ENCODE measurements at places on chromosomes 3 and 15.

- no peak for DNase-seq
Observed at GRCh38 chr15:76286271-76286879, 24.9 kb downstream of the ETFA start.

GRCh38 chr3:74122281-74122680 lies 492.2 kb downstream of the CNTN3 start:
- DNase-seq = no peak

DNA sequence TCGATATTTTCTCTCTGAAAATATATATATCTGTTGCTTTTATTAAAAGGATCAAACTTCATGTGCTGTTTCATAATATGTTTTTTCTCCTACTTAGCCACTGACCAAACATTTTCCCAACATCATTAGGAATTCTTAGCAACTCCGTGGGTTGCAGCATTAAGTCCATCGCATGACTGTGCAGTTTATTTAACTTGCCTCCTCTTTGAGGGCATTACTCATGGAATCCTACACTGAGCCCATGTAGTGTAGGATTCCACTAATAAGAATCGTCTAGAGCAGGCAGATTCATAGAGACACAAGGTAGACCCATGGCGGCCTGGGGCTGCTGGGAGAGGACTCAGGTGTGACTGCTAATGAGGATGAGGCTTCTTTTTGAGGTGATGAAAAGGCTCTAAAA lies 49.3 kb downstream of the CMTM6 start:
- DNase-seq = no peak

GRCh38 chr3:172294223-172294806 lies 153.9 kb downstream of the GHSR start:
- no peak for DNase-seq

- DNase-seq = no peak
Observed at GRCh38 chr15:60400944-60401343, 3.2 kb upstream of the ANXA2 start.

DNA sequence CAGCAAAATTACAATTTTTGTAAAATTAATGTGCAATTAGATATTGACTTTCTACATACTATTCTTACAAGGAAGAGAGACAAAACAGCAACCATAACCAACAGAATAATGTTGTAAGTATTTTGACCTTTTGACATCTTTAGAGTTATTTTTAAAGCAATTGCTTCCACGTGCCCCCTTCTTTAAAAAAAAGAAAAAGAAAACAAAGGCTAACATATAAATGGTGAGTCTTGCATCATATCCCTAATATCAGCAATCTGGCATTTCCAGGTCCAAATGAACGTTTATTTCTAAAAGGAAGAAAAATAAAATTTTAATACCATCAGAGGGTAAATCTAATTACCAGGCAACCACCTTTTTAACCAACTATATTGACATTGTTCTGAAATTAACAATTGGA lies 19.3 kb upstream of the STRIT1 start:
- DNase-seq = no peak

- no peak for DNase-seq
Observed at GRCh38 chr3:37701734-37702433, 159.8 kb upstream of the CTDSPL start.

- DNase-seq = no peak
Observed at GRCh38 chr15:65790694-65791334, 1.3 kb downstream of the DENND4A start.

- no peak for DNase-seq
Observed at GRCh38 chr15:96324192-96324895, 6.2 kb upstream of the NR2F2 start.

DNA sequence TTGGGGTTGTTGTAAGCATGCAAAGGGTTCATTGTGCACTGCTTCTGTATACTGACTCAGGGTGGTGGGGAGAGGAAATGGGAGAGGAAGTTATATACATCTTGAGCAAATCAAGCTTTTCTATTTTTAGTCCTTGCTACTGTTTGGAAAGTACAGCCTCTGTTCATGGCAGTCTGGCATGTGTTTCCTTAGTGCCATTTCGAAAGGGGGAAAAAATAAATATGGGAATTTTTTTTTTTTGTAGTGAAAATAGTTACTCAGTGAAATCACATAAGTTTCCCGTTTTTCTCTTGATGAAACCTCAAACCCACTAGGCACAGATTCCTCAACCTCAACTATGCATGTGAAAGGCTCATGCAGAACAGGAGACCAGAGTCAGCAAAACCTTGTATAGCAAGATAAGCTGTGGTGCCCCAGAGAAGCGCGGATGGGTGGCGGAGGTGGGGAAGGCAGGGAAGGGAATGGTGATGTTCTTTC lies 353.3 kb downstream of the LPP start:
- no peak for DNase-seq

DNA sequence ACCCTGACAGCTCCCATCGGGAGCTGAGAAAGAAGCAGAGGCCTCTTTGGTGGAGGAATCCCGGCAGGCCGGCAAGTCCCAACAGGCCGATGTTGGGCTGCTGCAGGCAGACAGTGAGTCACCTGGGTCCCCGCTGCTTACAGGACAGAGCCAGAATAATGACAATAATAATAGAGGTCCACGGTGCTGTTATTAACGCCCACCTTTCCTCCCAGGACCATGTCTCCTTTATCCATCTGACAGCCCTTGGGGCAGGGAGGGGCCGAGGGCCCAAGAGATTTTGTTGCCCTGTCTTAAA lies 29.3 kb upstream of the MAGEF1 start:
- DNase-seq = no peak

GRCh38 chr15:93051236-93052089 lies 37.5 kb downstream of the RGMA start:
- no peak for DNase-seq

DNA sequence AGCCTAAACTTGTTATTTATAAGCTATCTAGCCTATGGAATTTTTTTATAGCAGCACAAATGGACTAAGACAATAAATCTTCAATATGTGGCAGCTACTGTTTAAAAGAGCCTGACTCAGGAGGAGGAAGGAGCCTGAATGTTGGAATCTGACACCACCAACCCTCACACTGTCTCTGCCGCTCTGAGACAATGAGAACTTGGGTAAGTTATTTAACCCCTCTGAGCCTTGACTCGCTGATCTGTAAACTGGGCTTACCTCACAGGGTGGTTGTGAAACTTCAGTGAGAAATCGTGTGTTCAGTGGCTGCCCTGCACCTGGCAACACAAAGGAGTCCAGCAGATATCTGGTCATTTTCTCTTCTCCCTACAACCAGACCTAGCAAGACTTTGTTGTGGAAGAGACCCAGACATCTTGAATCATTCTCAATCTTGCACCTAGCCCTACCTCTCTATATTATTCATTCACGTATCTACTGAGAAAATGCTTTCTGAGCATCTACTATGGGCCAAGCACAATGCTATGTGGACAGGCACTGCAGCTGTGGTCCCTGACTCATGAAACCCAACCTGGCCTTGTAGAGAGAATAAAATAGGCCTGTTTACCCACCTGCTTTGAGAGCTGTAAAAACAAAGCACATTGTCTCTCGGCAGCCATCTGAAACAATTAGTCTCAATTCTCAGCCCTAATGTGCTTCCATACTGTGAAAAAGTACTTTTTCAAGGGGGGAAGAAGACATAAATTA lies 81.9 kb upstream of the SLC25A36 start:
- DNase-seq = no peak

- DNase-seq = no peak
Observed at GRCh38 chr3:105733356-105733755, 135.5 kb downstream of the CBLB start.

DNA sequence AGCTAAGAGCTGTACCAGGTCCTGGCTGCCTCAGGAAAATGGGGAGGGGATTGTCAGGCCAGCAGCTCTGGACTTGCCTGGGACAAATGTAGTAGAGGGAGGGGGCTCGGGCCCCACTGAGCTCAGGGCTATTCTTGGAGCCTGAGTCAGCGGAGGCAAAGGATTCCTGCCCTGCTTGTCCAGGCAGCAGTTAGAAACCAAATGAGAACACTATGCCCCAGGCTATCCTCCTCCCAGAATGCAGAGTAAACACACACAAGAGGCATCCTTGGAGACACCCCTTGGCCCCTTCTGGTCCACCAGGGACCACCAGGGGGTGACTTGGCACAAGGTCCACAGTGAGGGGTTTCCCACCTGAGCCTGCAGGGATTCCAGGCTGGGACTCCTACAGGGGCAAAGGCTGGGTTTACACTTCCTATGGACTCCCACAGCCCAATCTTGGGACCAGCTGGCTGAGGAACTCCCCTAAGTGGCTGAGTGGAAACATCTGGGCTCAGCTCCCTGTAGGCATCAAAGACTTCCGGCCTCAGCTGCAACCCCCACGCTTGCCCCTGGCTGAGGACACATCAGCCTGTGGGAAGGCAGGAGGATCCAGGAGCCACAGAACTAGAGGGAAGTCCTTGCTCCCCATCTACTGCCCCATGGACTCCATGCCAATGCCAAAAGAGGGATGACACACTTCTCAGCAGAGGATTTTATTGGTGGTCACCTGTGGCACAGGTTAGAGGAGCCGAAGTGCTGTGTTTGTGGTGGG lies 3.4 kb upstream of the COL7A1 start:
- no peak for DNase-seq

DNA sequence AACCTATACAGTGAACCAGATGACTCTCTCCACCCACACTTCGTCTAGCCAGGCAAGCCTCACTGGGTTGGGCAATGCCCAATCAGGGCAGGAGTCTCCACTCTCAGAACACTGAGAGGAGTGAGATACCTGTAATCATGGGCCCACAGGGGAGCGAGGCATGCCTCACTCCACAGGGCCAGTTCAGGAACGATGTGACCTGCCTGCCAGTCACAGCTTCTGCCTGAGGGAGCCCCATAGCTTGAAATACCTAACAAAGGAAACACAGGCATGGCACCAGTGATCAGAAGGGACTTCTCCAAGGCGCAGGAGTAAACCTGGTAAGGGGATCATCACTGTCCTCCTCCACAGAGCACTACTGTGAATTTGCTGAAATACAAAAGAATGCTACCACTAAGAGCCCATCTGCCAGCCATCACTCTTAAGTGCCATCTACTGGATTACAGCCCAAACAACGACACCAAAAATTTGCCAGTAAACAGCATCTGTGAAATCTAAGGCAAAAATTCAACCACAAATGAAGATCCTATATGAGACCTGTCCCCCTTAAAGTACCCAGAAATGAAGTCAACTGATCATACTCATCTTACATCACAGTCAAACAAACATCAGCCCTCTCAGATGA lies 689.9 kb upstream of the SEMA6D start:
- no peak for DNase-seq

- peak; percentile 51 for DNase-seq
Observed at GRCh38 chr15:40338041-40338657, 2.6 kb downstream of the CCDC9B start.

GRCh38 chr15:58643996-58644395 lies 105.5 kb downstream of the ADAM10 start:
- no peak for DNase-seq

DNA sequence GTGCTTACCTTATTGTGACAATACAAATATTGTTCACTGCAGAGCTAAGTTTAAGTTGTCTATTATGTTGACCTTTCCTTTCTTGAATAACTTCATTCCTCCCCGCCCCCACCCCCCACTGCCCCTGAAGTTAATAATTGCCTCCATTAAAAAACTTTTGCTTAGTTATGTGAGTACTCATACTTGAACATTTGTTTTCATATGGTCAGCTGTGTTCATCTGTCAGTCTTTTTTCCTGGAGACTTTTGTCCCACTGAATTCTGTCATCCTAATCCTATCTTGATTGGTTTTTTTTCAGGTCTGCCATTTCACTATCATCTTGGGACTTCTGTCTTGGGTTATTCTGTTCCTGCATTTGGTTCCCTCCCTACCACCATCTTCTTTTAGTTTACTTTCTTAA lies 8.5 kb downstream of the SLC25A36 start:
- DNase-seq = no peak

GRCh38 chr3:80244390-80244789 lies 476.6 kb upstream of the ROBO1 start:
- DNase-seq = no peak

GRCh38 chr15:56410721-56411120 lies 45.5 kb downstream of the TEX9 start:
- DNase-seq = no peak

DNA sequence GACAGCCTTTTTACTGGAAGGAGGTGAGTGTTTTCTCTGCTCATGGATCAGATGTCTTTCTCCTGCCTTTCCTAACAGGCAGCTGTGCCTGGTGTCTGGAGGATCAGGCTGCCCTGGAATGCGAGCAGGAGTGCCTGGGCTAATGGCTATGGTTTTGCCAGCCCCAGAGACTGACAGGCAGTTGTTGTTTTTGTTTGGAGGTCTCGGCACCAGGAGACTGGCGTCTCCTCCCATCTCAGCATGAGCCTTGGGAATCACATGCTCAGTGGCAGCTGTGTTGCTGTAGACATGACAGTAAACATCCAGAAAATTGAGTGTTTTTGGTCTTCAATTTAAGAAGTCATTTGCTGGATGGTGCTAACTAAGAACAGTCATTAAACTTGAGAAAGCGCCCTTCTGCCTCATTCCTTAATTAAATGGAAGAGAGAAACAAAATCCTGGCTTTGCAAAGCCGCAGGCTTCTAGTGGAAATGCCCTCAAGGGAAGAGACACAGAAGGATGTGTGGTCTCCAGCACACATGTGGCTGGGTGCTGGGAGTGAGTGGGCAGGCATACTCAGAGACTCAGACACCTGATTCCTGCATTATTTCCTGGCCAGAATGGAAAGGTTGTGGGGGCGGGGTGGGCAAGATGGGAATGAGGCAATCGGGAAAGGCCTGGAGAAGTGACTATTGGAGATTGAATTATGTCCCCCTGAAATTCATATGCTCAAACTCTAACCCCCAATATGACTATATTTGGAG lies 97.0 kb upstream of the NMNAT3 start:
- DNase-seq = no peak

DNA sequence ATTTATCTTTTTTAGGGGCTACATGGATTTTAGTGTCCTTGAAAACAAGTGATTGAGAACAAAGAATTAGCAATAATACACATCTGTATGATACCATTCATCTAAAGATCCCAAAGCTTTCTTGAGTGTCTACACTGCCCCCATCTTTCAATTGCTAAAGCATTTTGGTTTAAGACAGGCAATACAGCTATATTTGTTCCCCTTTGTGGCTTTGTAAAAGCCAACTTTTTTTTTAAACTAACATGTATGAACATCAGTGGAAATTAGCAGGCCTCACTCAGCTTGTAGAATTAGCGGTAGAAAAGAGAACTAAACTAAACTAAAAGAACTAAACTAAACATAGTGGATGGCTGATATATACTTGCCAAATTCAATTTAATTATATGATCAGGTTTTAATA lies 449.6 kb downstream of the MECOM start:
- no peak for DNase-seq

GRCh38 chr15:64521201-64521600 lies 60.8 kb downstream of the ZNF609 start:
- no peak for DNase-seq

DNA sequence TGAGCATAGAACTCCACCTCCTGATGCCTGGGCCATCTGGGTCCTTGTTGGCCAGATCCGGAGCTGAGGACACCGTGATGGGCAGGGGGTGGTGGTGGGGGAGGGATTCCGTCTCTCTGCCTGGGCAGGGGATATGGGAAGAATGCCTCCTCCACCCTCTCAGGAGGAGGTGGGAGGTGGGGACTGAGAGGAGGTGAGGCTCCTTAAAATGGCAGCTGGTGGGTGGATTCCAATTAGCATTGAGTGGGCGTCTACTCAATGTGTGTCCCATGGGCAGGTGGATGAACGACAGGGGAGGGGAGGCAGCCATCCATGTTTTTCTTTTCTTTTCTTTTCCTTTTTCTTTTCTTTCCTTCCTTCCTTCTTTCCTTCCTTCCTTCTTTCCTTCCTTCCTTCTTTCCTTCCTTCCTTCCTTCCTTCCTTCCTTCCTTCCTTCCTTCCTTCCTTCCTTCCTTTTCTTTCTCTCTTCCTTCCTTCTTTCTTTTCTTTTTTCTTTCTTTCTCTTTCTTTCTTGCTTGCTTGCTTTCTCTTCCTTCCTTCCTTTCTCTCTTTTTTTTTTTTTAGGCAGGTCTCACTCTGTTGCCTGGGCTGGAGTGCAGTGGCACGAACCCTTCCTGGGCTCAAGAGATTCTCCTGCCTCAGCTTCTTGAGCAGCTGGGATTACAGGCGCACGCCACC lies 5.0 kb downstream of the SLC28A1 start:
- no peak for DNase-seq
